HepG2 (cell line): ENCODE measurements at places on chromosomes 1 and 21. TPM values are rescaled to one million over a fixed set of nuclear protein-coding genes. Genes with fewer than 3 reads are reported as not detected.

The ZBTB8OS gene
- total RNA-seq = 84.8 and 98.0 TPM in 2 replicates

The SRSF4 gene
- 43.3 and 50.9 TPM in 2 replicates for total RNA-seq

The SPRR2B gene
- not detected in 2 replicates for total RNA-seq

The OR2L5 gene
- not detected in 2 replicates for total RNA-seq

The HTR6 gene
- 0.04 TPM in 1 of 2 replicates, not detected in the other for total RNA-seq

The CR1L gene
- total RNA-seq = not detected in 2 replicates

The CR1 gene
- total RNA-seq = not detected in 2 replicates

The OR14K1 gene
- not detected in 2 replicates for total RNA-seq

The TMPRSS15 gene
- not detected in 2 replicates for total RNA-seq

The STMN1 gene
- 409 and 618 TPM in 2 replicates for total RNA-seq

The VANGL2 gene
- total RNA-seq = not detected in 2 replicates

The DYRK3 gene
- total RNA-seq = 2.8 and 4.1 TPM in 2 replicates

The SSBP3 gene
- 7.5 and 8.5 TPM in 2 replicates for total RNA-seq
